ENCODE measurements at places on chromosomes 2 and 18.

- DNase-seq = peak; percentile 41
Measured at GRCh38 chr18:811182-811891, 705 bp downstream of the YES1 start.

DNA sequence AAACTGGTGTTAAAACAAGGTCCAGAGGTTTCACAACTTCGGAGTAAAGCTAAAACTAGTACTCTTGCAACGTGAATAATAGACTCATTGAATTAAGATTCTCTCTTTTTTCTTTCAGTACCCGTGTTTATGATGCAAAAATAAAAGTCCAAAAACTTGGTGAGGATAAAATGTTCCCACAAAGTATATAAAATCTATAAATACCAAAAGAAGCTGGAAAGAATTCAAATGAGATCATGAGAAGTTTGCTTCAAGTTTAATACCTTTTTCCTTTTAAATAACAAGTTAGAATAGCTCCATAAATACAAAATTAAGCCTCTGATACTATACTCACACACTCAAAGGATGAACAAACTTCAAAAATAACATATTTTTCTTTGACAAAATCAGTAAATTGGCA lies 34.0 kb downstream of the METTL4 start:
- no peak for DNase-seq

DNA sequence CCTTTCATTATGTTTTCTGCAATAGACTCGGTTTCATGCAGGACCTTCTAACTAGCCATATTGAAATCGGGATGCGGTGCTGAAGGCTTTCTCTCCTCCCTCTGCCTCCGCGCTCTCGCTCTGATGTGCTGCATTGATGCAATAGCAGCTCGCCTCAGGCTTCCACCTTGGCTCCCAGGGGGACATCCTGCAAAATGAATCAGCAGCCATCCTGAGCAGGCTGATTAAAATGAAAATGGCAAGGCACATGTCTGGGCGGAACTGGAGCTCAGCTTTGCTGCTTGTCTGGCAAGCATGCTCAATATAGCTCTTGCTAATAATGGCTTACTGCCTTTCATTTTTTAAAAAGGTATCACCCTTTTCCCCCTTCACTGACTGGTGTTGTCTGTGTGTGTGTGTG lies 806 bp upstream of the MYT1L start:
- no peak for DNase-seq

DNA sequence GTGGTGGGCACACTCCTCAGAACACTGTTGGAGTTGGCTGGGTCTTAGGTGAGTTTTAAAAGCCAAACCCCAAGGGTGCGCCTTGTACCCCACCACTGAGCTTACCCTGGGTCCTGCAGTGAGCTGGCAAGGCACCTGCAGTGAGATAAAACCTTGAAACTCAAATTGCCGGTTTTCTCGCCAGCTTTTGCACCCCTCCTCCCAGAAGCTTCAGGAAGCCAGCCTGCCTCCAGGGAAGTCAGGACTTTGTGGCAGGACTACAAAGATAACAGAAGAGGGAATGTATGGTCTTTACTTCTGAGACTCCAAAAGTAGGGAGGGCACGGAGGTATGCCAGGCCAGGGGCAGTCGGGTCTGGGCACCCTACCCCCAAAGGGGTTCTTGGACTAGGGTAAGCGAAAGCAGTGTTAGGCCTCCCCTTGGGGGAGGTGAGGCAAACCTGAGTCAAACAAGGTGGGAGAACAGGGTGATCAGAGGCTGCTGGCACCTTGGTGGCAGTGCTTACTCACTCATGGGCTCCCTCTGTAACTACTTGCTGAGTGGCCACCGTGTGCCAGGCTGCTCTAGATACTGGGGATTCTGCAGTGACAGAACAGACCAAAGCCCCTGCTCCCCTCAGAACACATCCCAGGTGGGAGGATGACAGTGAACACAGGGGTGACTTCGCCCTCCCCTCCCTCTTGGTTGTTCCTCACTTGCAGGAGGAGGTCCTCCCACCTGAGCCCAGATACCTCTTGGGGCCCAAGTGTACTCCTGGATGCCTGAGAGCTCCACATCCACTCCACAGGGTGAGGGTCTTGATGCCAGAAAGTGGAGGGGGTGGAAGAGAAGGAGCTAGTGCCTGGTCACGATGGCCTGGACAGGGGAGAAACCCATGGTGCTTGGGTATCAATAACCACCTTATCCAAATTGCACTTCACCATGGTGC lies 69.3 kb upstream of the RGPD5 start:
- no peak for DNase-seq

GRCh38 chr2:222459983-222460382 lies 35.6 kb downstream of the SGPP2 start:
- no peak for DNase-seq

Data from endothelial cell of umbilical vein (primary cell).